ENCODE measurements at places on chromosomes 7 and 10. TPM values are rescaled to one million over a fixed set of nuclear protein-coding genes. Genes with fewer than 3 reads are reported as not detected.

DNA sequence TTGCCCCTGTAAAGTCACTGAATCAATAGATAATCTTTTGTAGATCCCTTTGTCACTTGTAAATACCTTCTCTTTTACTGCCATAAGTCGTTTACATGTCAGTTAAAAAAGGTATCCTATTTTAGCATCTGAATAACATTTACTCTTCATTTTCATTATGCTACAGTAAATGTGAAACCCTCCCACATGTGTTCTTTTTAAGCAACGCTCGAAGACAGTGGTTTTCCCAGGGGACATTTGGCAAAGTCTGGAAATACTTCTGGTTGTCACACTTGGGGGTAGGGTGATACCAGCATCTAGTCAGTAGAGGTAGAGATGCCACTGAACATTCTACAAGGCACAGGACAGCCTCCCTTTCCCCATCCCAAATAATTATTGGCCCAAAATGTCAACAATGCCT lies 23.7 kb downstream of the ATAD1 start:
- DNase-seq, result no peak

GRCh38 chr10:3365630-3366029 lies 193.0 kb upstream of the PITRM1 start:
- DNase-seq, result no peak

Gene COL1A2
- 169 TPM for total RNA-seq

DNA sequence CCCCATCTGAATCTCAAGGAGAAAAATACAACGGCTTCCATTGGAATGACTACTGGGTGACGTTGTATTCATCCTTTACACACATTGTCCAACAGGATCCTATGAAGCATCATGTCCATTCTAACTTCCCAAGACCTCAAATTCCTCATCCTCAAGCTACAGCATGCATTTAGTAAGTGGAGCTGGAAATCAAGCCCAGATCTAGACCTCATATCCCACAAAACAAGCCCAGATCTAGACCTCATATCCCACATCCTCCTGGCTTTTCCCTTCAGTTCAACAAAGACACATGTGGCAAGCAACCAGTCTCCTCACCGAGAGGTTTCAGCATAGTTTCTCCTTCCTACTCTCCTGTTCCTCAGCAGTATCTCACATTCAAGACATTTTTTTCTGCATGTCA lies 12.2 kb downstream of the IGF2BP3 start:
- DNase-seq, result no peak

Gene SLC13A1
- total RNA-seq, result not detected

- DNase-seq, result no peak
Observed at GRCh38 chr7:150968734-150969372, 9.3 kb downstream of the KCNH2 start.

DNA sequence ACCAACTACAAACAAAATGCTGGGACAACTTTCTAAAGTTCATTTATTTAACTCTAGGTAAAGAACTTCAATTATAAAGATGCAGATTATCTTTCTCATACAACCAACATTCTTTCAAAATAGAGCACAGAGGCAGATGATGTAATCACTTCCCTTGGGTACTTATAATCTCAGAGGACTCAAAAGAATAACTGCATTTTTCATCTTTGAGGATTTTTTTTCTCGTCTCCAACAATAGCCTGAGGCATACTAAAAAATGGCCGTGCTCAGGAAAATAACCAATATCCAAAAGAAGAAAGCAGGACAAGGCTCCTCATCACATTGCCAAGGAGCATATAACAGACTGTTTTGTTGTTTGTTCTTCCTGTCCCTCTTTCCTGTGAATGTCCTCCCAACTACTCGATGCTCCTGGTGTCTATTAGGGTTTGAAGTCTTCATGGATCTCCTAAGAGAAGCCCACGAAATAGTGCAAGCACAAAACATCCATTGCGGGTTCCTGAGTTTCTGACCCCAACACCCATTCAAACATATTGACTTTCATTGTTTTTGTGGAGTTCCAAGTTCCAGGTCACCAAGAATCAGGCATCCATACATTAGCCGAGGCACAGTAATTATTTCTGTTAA lies 182.9 kb downstream of the SORCS1 start:
- DNase-seq, result no peak

DNA sequence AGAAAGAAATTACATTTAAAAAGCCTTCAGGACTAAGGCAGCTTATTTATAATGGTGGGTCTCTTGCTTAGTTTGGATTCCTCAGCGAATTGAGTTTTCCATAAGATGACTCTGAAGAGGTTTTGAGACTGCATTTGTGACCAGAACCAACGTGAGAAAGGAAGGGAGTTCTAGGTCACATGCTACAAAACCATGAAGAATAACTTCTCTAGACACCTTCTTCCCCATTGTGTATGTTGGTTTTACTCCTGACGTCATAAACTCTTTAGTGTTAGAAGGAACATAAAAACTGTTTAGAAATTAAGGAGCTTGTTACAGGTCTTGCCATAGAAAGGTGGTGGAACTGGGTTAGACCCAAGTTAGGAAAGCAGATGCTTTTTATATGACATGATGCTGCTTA lies 11.1 kb downstream of the PTPN12 start:
- no peak for DNase-seq

- no peak for DNase-seq
Observed at GRCh38 chr7:116224492-116225098, 14.3 kb downstream of the TES start.

DNA sequence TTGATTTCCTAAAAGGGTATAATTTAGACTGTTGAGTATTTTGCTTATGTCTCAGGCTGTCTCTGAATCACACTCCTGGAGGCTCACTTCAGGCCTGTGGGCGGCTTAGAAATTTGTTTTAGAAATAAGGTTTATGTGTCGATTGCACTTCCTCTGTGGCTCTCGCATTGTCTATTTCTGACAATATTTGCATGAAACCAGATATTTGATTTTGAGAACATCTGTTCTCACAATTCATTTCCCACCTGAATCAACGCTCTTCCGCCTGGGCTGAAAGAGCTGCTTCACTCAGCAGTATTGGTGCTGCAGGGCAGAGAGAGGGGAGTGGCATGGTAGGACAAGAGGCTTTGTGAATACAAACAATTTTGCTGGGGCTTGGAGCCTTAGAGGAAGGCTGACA lies 262.0 kb downstream of the ADRA2A start:
- no peak for DNase-seq

Gene PTPN20
- 0.97 TPM for total RNA-seq
